ENCODE measurements at places on chromosomes 1 and 21.

- no peak for DNase-seq
These were observed 430.1 kb upstream of the USP24 start for GRCh38 chr1:55645270-55645669.

GRCh38 chr1:33392639-33393038 lies 38.3 kb downstream of the PHC2 start:
- DNase-seq = no peak

GRCh38 chr1:157193702-157194391 lies 55.7 kb upstream of the ETV3 start:
- DNase-seq = no peak

- DNase-seq = no peak
These were observed 2.3 kb downstream of the PLK3 start for GRCh38 chr1:44802306-44803061.

- DNase-seq = no peak
These were observed 1.2 kb upstream of the ADORA1 start for GRCh38 chr1:203126151-203126865.

DNA sequence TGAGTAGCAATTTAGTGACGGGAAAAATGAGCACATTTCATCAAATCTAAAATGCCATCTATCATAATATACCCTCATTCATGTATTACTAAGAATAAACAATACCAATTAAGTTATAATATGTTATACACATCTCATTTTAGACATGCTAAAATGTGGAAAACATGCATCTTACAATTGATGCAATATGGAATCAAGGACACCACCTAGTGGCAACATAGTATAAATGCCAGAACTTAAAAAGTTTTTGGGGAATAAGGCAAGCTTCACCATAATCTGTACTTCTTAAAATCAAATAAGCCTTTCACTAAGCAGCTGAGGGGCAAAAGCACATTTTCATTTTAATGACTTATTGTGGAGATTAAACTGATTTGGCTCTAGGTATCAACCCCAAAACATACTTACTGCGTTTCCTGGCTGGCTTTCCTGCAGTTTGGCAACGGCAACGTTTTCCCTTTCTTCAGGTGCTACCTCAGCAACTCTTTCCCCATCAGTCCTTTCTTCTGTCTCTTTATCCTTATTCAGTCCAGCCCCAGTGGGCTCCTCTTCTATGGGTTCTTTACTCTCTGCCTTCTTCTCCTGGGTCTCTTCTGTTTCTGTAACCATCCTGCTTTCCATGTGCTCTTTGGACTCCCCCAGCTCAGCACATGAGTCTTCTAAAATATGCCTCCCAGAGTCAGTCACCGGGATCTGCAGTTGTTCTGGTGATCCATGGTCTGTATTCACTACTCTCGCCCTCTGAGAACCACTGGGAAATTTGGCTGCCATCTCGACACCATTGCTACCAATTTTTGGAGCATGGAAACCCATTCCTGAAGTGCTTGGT lies 11.4 kb downstream of the SDE2 start:
- no peak for DNase-seq

DNA sequence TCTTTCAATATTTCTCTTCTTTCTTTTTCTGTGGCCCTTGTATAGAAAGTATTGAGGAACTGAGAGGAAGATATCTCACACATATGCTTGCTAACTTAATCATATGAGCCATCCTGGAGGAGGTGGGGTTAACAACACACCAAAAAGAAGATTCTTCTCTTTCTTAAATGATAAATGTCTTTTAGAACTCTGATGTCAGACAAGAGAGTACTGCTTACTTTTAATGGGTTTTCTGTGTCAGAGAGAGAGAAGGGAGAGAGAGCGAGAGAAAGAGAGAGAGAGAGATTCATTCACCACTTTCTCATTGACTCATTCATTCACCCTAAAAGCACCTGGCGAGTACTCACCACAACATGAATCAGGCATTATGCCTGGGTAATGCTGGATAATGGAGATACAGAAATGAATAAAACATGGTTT lies 250.3 kb upstream of the SGIP1 start:
- DNase-seq = no peak

GRCh38 chr1:79472067-79472656 lies 465.6 kb upstream of the ADGRL4 start:
- DNase-seq = no peak

GRCh38 chr1:7869136-7869920 lies 16.5 kb upstream of the UTS2 start:
- no peak for DNase-seq

DNA sequence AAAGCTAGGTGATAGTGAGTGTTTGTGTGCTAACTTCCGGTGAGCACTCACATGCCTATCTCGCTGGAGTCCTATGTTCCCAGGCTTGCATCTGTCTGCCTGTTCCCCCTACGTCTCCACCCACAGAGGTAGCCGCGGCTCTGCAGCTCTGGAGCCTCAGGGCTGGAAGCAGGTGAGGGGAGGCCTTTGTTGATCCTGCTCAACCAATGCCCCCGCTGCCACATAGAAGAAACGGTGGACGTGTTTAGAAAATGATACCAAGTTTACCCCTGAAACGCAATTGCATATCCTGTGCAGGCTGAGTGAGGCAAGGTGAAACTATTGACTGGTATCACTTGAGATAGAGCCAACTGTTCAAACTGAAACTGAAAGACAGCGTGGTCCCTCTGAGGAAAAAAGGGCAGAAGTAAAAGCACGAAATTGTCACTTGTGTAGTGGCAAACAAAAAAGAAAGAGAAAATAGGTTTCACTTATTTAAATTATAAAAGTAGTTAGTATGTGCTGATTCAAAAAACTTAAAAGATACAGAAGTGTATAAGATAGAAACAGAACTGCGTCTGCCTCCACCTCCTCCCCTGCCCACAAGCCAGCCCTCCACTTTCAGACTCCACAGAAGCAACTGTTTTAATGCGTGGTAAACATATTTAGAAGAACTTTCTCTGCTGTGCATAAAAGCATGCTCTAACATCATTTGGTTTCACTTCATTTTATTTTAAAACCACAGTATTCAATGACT lies 38.6 kb upstream of the ETS2 start:
- no peak for DNase-seq

Data from amygdala (tissue), 56 donors.